ENCODE measurements at places on chromosomes 2 and 18.

DNA sequence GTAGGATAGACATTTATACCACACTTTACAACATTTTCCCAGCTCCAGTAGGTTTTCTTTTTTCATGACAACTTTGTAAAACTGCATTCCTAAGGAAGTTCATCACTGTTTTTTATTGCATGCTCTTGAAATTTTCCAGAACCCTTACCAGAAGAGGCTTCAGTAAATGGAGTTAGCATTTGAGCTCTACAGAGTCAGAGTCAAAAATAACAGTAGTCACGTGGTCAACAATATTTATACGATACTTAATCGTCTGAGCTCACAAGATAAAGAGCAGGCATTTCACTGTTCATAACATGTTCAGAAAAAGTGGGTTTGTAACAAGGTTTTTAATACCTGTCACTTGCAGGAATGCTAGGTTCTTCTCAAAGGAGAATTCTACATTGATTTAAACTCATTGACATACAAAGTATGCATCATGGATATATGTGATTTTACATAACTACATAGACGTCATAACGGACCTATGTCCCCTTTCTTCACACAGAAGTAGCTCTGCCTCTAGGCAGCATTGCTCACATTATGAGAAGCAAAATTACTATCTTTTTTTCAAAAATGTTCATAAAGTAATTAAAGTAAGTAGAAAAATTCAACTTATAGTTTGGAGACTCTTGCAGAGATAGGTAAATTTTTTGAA lies 187.0 kb upstream of the COL3A1 start:
- peak; percentile 6 for DNase-seq

DNA sequence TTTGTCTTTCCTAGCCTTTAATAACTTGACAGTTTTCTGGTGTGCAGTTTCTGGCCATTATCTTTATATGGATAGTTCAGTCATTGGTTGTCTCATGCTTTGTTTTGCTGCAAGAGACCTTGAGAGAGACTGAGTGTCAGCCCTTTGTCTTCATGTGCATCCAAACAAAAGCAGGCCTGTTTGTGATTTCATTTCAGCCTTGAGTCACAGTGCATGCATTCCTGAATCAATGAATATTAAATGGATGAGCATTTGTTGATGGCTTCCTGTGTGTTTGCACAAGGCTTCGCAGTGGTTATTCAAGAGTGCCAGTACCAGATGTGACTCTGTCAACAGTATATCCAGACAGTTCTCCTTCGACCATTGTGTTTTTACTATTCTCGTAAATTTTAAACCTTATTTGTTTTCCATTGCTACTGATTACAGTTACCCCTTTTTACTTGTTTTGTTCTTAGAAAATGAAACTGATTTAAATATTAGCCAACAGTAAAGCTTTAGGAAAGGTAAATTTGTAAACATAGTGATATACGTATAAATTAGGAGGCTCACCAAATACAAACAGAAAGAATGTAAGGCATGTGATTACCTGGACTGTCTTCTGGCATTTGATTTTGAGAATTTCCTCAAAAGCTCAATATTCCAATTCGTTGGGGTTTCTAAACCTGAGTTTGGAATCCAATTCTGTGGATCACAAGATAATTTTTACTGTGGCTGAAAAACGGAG lies 319.8 kb downstream of the CTNNA2 start:
- no peak for DNase-seq

- DNase-seq: no peak
These were observed 37.8 kb upstream of the TMEM182 start for GRCh38 chr2:102724016-102724490.

- no peak for DNase-seq
These were observed 26.1 kb upstream of the ALKAL2 start for GRCh38 chr2:313991-314390.

DNA sequence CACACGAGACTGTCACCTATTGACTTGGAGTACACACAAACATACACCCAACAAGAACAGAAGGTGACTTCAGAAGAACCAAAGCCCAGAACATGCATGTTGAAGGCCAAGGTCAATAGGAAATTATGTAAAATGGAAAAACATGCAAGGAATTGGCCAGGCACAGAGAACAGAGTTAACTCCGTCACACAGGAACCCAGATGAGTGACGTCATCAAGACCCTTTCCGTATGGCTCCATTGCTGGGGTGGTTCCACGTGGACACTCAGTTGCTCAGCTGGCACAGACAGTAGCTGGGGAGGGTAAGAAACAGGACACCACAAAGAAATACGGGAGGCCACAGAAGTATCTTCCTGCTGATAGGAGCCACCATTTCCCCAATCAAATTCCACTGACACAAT lies 18.4 kb downstream of the SOX11 start:
- DNase-seq: no peak

GRCh38 chr18:22296304-22296703 lies 121.4 kb downstream of the CTAGE1 start:
- no peak for DNase-seq
